Caudate nucleus (tissue), 63 donors: ENCODE measurements at places on chromosomes 2 and 18.

DNA sequence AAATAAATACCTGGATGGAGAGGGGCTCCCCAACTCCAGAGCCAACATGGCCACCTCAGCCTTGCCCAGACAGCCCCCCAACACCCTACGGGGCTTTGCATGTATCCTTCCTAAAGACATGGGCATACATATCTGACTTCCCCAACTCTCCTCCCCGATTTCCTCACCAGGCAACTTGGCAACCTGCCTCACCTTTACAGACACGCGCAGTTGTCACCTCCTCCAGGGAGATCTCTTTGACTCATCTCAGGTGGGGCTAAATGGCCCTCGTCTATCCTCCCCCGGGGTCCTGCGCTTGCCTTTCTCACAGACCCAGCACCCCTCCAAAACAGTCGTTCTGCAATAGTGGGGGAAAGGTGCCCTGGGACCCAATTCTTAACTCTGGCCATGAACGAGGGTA lies 10.6 kb upstream of the BIN1 start:
- DNase-seq: no peak

DNA sequence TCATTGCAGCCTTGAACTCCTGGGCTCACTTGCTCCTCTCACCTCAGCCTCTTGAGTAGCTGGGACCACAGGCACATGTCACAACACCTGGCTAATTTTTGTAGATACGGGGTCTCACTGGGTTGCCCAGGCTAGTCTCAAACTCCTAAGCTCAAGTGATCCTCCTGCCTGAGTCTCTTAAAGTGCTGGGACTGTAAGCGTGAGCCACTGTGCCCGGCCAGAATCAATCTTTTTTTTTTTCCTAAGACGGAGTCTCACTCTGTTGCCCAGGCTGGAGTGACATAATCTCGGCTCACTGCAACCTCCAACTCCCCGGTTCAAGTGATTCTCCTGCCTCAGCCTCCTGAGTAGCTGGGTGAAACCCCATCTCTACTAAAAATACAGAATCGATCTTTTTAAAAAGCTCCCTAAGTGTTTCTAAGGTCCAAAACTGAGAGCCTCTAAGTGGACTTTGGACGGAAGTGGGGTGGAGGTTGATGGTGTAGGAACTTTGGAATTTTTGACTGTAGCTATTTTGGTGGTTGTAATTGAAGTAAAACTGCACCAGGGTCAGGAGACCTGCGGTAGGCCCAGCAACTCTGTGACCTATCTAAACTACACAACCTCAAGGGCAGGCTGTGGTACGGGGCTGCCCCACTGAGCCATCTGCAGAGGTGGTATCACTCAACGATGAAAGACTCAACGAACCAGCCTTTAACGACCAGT lies 82.9 kb downstream of the POLR1A start:
- DNase-seq: no peak

DNA sequence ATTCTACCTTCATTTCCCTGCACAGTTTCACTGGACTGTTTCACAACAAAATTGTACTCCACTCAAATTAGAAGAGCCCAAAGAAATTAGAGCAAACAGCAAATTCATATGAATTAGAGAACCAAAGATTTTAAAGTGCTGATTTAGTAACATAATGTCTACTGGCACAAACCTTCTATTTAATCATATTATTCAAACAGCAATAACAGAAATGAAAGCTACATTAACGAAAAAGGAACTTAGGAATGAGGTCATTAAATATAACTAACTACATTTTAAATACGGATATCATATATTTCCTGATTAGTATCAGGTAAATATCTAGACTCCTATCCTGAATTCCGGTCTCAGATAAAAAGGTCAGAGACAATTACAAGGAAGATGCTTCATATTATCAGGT lies 5.1 kb downstream of the C18orf32 start:
- no peak for DNase-seq

- DNase-seq: no peak
Measured at GRCh38 chr18:45197526-45197970, 417.7 kb upstream of the SLC14A2 start.

- DNase-seq: no peak
Measured at GRCh38 chr2:189466656-189467055, 25.4 kb downstream of the WDR75 start.

GRCh38 chr2:29520001-29520400 lies 401.4 kb downstream of the ALK start:
- no peak for DNase-seq

- DNase-seq: peak; percentile 74
Measured at GRCh38 chr2:43221763-43222474, 4.5 kb downstream of the ZFP36L2 start.

DNA sequence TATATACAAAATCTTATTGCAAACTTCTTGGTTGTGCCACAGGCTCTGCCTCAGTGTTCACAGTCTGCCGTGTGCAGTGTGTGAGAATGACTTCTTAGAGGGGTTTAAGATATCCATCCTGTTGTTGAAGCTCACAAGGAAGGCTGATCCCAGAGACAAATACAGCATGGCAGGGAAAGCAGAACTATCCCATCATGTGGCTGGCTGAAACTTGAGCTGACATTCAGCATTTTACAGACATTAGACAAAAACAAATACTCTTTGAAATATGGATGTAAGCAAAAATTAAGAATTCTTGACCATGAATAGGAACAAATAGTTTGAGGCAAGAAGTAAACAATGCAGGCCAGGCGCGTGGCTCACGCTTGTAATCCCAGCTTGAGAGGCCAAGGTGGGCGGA lies 12.9 kb upstream of the PUM2 start:
- DNase-seq: no peak

GRCh38 chr2:120972286-120972685 lies 236.6 kb downstream of the GLI2 start:
- no peak for DNase-seq

GRCh38 chr2:157508676-157509075 lies 64.8 kb upstream of the CYTIP start:
- no peak for DNase-seq

DNA sequence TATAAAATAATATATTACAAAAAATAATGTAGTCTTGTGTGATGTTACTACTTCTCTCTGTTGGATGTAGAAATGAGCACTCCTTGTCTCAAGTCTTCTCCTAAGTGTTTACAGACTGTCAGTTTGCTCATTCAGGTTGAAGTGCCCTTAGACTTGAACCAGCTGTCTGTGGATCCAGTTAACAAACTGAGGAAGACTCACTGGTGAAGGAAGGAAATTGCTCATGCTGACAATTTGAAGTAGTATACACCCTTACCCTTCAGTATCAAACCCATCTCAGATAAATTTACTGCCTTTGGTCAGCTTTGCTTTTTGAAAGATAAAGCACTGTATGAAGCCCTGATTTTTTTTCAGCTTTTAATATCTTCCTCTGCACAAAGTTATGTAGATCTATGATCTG lies 854.2 kb upstream of the ZEB2 start:
- no peak for DNase-seq

- DNase-seq: no peak
Measured at GRCh38 chr2:8456151-8457091, 225.4 kb upstream of the ID2 start.

GRCh38 chr2:11899264-11899818 lies 152.9 kb downstream of the LPIN1 start:
- no peak for DNase-seq

- no peak for DNase-seq
Measured at GRCh38 chr2:232973796-232974195, 39.3 kb downstream of the NGEF start.

GRCh38 chr2:33673937-33674336 lies 74.8 kb upstream of the FAM98A start:
- DNase-seq: no peak

DNA sequence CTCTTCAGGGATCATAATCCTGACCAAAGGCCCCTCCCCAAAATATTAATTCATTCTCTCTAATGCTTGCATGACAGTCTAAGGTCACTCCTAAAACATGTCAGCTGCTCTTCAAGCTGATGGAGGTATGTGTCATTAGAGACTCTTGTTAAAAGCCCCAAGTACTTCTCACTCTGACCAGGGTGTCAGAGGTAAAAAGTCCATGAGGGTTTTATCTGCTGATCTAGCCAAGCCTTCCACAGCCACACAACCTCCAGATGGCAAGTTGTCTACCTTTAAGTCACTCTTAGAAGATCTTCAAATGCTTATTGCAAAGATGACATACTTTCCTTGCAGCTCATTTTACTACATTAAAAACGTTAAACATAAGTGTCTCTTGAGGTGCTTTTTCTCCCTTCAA lies 83.6 kb upstream of the ETAA1 start:
- DNase-seq: no peak

GRCh38 chr2:51350100-51350499 lies 318.2 kb upstream of the NRXN1 start:
- no peak for DNase-seq

- DNase-seq: no peak
Measured at GRCh38 chr2:7400628-7401027, 483.4 kb downstream of the RNF144A start.

DNA sequence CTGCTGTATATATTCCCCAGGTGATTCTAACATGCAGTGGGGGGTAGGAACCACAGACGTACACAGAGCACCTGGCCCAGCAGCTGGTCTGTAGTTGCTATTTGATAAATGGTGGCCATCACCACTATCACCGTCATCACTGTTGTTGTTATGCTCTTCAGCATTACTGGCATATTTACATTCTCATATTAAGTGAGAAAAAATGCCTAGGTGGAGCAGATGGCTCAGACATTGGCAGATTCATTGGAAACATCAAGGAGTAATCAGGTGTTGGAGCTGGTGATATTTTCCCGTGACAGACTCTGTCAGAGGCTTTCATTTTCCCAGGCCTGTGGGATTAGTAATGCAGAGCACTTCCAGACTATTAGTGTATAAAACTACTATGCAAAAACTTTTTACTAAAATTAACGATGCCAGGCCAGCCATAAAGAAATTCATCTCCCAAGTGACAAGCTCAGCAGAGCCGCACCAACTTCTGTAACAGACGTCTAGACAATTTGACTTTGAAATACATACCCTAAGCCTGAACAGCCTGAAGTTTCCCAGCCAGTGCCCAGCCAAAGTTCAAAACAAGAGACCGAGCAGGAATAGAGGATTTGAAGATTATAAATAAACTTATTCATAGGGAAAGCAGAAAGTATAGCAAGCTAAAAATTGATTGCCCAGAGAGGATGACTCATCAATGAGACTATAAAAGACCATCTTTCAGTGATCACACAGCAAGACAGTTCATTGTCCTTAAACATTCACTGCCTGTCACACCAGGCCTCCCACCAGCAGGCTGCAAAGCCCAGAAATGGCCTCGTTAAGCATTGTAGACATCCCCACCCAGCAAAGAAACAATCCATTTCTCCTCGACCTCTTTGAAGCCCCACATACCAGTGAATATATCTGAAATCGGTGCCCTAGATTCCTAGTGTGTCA lies 247.4 kb upstream of the CHAC2 start:
- DNase-seq: no peak
